ENCODE measurements at places on chromosomes 7 and 10.

DNA sequence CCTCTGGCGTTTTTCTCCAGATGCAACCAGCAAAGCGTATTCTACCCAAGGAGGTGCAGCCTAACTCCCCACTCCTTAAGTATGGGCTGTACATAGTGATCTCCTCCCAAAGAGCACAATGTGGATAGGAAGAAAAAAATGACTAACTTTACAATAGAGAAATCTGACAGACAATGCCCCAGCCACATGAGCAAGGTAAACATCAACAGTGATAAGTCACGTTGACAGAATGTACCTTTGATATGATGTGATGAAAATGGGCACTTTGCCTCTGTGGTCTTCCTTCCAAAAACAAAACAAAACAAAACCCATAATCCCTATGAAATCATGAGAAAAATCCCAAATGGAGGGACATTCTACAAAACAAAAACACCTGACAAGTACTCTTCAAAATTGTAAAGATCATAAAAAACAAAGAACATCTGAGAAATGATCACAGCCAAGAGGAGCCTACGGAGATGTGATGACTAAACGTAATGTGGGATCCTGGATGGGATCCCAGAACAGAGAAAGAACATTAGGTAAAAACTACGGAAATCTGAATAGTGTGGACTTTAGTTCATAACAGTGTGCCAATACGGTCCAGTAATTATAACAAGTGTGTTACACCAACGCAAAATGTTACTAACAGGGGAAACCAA, 50.6 kb downstream of the ABLIM1 start:
- no peak overlapping the region for H3K4me3 ChIP-seq
- DNase-seq: no peak
- peak overlapping the region; percentile 77 for H3K27ac ChIP-seq
- H3K27me3 ChIP-seq: no peaks in the 10 kb centered on the region
- peaks cover 39% of the 10 kb centered on the region for H3K4me1 ChIP-seq

DNA sequence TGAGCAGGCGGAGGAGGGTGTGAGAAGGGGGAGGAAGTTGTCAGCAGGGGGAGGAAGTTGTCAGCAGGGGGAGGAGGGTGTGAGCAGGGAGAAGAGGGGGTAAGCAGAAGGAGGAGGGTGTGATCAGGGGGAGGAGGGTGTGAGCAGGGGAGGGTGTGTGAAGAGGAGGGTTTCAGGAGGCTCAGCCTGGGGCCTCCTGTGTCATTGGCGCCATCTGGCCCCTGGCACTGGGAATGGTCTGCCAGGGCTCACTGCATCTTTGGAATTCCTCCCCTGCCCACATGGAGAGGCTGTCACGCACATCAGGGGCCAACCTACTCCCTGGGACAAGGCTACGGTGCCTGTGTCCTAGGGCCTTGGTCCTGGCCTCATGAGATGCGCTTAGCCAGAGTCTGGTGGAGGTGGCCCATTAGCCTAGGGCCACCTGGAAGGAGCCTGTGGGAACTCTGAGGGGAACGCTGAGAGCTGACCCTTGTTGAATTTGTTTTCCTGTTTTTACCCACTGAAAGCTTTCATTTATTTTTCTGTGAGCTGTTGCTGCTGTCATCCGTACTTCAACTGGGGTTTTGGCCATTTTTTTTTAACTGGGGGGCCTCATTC, 18.0 kb downstream of the CAMK2B start:
- no peaks in the 10 kb centered on the region for H3K4me1 ChIP-seq
- no peaks in the 10 kb centered on the region for H3K27me3 ChIP-seq
- no peak overlapping the region for H3K4me3 ChIP-seq
- no peaks in the 10 kb centered on the region for H3K36me3 ChIP-seq
- DNase-seq: peak; percentile 28

DNA sequence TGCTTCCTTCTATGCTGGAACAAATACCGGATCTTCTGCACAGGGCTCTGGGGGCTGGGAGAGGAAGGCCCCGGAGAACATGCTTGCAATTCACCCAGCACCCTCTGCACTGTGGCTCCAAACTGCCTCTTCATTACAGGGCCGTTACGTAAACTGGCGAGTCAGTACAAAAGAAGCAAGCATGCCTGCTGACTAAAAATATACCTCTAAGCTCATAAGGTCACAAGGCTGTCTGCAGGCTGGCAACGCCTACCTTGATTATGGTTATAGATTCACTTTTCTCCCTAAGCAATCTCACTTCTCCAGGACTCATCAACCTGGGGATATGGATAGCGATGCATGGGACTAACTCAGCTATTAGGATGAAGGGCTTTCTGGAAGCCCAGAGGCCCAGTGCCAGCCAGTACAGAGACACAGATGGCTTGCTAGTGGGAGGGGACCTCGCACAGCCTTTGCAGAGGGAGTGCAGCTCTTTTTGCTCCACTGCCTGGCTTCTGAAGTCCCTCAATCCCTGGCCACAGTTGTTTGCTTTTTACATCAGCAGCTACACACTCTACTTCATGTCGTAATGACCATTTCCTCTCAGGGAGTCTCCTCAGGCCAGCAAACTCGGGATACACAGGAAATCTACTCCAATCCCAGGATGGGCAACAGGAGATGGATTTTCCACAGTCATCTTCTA, 96.1 kb downstream of the SH3PXD2A start:
- no peak for DNase-seq
- H3K4me3 ChIP-seq: no peak overlapping the region
- no peaks in the 10 kb centered on the region for H3K36me3 ChIP-seq

- no peaks in the 10 kb centered on the region for H3K27me3 ChIP-seq
- H3K27ac ChIP-seq: no peak overlapping the region
Observed at GRCh38 chr7:152910545-152911225, 151.1 kb downstream of the ACTR3B start.

DNA sequence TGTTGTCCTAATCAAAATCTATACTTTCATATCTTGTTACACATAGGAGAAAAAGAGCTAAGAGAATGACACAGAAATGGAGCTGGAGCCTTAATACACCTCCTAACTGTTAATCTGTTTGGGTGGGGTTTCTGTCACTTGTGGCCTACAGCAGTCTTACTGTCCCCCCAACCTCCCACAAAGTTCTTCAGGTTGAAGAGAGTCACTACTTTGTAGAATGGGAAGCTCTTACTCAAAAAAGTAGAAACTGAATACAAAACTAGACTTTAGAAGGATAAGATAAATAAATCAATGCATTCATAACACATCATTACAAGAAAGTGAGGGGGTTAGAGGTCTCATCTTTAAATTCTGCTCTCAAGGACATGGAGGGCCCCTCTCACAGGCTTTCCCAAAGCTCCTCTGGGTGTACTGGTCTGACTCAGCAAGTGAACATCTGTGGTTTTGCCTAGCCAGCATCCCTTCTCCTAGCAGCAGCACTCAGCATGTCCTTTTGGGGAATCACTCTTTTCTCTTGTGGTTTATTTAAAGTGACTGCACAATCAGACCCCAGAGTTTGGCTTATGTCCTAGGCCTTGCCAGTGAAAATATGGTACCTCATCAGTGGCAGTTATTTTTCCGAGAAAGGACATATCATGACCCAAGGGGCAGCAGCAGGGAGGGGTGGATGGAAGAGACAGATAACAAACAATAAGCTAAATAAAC, 2.0 kb upstream of the BLVRA start:
- H3K4me3 ChIP-seq: no peak overlapping the region
- H3K27me3 ChIP-seq: no peaks in the 10 kb centered on the region
- H3K27ac ChIP-seq: no peak overlapping the region
- H3K36me3 ChIP-seq: no peaks in the 10 kb centered on the region
- H3K4me1 ChIP-seq: peaks cover 3% of the 10 kb centered on the region

GRCh38 chr7:29879609-29880008, 73.3 kb downstream of the WIPF3 start:
- no peaks in the 10 kb centered on the region for H3K36me3 ChIP-seq
- H3K27ac ChIP-seq: no peak overlapping the region
- DNase-seq: no peak
- H3K4me1 ChIP-seq: no peaks in the 10 kb centered on the region
- H3K27me3 ChIP-seq: no peaks in the 10 kb centered on the region

GRCh38 chr10:46239993-46240683, 46.7 kb upstream of the ANTXRL start:
- no peak for DNase-seq
- no peaks in the 10 kb centered on the region for H3K4me1 ChIP-seq
- no peaks in the 10 kb centered on the region for H3K27me3 ChIP-seq
- no peak overlapping the region for H3K4me3 ChIP-seq
- no peaks in the 10 kb centered on the region for H3K36me3 ChIP-seq

DNA sequence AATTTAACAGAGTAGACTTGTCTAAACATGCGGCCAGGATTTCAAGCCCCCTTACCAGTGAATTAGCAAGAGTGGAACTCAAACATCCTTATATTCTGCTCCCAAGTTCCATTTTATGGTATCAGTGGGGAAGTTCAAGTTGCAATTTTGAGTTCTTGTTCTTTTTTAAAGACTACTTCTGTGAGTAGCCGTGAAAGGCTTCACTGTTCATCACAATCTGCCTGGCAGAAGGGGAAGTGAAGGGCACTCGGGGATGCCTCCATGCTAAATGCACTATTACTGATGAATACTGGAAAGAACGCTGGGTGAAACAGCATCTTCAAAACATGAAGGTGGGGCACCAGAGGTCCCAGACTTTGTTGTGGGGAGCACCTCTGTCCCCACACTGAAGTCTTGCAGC, 22.4 kb upstream of the FGL2 start:
- no peaks in the 10 kb centered on the region for H3K4me1 ChIP-seq
- no peak overlapping the region for H3K27ac ChIP-seq
- no peak for DNase-seq
- no peak overlapping the region for H3K4me3 ChIP-seq
- H3K36me3 ChIP-seq: no peaks in the 10 kb centered on the region

DNA sequence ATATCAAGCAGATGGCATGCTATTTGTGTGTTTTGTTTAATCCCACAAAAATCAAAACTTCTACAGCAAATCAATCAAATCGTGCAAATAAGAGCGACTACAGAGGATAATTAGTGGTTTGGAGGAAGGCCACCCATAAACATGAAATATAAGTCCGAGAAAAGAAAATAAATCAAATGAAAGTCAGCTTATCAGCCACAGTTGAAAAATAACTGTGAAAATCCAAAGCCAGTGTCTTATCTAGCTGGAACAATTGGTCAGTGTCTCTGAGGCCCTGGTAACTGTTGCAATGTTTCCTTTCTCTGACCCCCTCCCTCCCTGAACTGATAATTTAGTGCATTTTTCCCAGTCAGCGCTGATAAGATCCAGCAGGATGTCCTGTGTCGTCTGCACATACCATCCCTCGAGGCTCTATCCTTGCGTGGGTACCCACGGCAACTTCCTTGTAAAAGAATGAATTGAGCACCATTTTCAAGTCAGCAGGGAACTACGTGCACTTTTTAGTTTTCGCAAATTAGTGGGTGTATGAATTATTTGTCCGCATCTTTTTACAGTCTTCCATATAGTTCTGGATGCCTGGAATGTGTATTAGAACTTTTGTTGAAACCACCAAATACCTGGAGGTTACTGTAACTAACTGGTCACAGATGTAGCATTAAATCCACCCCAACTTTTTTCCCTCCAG, 10.8 kb upstream of the JCAD start:
- H3K27me3 ChIP-seq: no peaks in the 10 kb centered on the region
- no peak overlapping the region for H3K4me3 ChIP-seq
- H3K4me1 ChIP-seq: no peaks in the 10 kb centered on the region
- H3K36me3 ChIP-seq: no peaks in the 10 kb centered on the region
- H3K27ac ChIP-seq: no peak overlapping the region
- no peak for DNase-seq

DNA sequence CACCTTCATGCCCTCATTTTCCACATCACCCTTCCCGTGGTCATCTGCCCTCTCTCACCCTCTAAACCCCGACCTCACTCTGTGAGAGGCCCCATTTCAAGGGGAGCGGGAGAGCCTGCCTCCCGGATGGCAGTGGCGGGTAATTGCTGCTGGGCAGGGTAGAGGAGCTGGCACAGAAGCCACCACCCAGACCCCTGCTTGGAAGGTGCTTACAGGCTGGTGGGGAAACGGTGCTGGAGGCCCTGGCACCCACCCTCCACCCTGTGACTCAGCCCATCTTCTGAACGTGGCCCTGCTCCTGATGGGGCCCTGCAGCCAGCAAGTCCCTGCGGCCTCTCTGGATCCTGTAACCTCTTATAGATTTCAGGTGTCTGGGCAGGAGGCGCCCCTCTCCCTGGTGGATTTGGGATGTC, 10.6 kb upstream of the PWWP2B start:
- no peak overlapping the region for H3K4me3 ChIP-seq
- no peaks in the 10 kb centered on the region for H3K36me3 ChIP-seq
- DNase-seq: no peak

GRCh38 chr7:101999393-101999792, 182.0 kb downstream of the CUX1 start:
- no peak overlapping the region for H3K27ac ChIP-seq
- no peak overlapping the region for H3K4me3 ChIP-seq
- no peak for DNase-seq
- no peaks in the 10 kb centered on the region for H3K4me1 ChIP-seq
- H3K36me3 ChIP-seq: no peaks in the 10 kb centered on the region

GRCh38 chr10:123746061-123746460, 79.9 kb downstream of the GPR26 start:
- no peak for DNase-seq
- H3K27ac ChIP-seq: no peak overlapping the region
- no peaks in the 10 kb centered on the region for H3K4me1 ChIP-seq
- H3K27me3 ChIP-seq: no peaks in the 10 kb centered on the region
- H3K36me3 ChIP-seq: no peaks in the 10 kb centered on the region

All from liver (tissue), 10 donors.